ENCODE measurements at places on chromosomes 7 and 10.

DNA sequence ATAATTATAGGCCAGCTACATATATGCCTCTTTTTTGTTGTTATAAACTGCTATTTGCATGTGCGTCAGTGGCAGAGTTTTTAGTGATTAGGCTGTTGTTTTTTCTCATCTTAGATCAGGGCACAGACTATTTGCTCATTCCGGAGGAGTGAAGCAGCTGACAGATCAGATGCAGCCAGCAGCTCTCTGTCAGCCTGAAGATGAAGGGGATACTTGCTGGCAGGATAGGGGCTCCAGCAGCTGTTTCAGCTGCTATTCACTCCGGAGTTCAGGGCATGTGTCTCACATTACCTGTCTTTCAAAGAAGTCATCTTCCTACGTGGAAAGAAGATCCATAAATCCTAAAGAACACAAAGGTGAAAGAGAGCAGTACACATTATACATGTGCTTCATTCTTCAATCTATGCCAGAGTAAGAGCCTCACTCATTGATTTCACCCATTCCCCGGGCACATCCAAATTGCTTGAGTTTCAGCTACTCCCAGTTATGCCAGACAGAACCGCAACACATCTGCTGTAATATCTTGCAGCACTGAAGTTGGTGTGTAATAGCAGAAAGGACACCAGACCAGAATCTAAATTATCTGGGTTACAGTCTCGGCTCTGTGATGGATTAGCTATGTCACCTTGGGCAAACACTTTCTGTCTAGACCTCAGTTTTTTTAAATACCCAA is 182.8 kb upstream of the CHRM2 start:
- DNase-seq = no peak

DNA sequence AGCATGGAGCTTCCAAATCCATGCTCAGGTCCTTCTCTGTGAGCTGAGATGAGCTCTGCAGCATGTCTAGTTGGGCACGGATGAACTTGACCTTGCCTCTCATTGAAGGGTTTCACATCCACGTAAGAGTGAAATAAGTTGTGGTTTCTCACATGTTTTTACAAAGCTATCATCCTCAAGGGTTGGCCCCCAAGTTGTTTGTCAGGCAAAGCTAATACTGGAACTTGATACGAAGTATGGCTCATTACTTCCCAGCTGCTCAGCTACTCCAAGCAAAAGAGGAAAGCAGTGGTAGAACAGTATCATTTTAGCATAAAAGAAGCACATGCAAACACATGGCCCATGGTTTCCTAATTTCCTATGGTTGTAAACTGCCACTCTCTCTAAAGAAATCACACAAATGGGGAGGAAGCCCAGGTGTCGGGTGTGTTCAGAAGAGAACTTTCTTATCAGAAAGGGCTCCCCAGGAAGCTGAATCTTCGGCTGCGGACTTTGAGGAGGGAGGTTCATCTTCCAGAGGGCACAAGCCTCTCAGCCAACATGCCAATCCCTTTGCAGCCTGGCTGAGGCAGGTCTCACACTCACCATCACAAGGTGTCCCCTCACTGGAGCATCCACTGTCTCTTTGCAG is 45.3 kb downstream of the PDLIM1 start:
- DNase-seq = no peak

GRCh38 chr10:53579773-53580172 is 807.2 kb upstream of the MBL2 start:
- DNase-seq = no peak

- DNase-seq = no peak
Observed at GRCh38 chr10:124384172-124384571, 34.6 kb downstream of the OAT start.

DNA sequence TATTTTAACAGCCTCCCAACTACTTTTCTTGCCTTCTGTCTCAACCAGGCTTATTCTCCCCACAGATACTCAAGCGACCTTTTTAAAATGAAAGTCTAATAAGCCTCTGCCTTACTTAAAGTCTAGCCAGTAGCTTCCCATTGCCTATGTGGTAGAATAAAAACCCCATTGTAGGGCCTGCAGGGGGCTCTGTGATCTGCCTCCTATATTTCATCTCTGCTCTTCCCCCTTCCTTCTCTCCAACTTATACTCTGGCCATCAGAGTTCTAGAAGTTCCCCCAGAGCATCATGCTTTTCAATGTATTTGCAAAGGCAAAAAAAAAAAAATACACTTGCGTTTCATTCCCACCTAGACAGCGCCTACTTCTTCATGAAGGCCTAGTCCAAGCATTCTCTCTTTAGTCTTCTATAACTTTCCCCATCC is 167.7 kb upstream of the ADO start:
- DNase-seq = no peak

DNA sequence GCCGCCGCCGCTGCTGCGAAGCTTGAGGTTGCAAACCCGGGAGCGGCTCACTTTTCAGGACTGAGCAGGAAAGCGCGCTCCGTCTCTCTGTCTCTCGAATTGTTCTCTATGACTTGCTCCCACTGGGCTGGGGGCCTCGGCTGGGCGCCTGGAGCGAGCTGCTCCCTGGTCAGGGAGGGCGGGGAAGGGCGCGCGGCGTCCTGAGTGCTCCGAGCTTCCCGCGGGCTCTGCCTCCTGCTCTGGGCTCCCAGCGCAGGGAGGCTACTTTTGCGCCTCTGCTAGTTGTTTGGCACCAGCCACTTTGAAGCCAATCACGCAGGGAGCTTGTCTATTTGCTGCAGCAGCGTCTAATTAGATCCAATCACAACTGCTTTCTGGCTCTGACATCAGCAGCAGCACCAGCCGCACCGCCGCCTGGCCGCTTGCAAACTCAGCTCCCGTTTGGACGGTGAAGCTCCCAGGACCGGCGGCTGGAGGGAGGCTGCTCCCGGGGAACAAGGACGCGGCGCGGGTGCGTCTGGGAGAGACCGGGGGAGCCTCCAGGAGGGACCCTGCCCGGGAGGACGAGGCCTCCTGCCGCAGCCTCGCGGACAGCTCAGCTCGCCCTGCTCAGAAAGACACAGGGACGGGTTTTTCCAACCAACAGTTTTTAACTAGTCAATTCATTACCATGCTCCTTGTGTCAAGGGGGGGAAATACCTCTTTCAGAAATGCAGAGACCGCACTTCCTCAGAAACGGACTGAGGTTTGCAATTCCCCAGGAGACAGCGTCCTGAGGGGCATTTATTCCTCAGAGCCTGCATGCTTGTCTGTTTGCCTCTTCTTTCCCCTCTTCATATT is at the start of gene ADARB2:
TSS of gene ADARB2 (minus strand) at position 304 of the 840 bp plus-strand sequence.
- DNase-seq = no peak

DNA sequence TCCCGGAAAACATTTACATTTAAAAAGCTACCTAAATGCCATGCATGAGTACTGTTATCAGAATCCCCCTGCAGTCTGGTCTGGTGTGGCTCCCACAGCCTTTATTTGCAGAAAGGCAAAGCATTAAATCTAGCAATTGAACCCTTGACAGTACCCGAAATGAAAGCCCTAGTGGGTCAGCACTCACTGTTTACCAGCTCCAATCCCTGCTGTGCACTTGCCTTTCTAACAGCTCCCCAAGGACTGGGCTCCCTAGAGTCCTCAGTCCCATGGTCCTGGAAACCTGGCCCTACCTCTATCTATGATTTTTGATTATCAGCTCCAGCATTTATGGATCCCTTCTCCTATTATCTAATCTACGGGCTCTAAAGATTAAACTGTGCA is 1.9 kb upstream of the MACC1 start:
- no peak for DNase-seq
